NCI-H2107 (cell line): ENCODE measurements at places on chromosomes 2 and 18.

DNA sequence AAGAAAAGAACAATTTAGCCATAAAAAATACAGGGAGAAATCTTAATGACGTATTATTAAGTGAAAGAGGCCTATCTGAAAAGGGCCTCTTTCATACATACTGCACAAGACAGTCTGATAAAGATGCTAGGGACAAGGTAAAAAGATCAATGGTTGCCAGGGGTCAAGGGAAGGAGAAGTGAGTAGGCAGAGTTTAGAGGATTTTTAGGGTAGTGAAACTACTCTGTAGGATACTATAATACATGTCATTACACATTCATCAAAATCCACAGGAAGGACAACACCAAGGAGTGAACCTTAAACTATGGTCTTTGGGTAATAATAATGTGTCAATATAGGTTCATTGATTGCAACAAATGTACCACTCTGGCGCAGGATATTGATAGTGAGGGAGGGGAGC lies 289.3 kb downstream of the FSIP2 start:
- DNase-seq: no peak

GRCh38 chr2:219079417-219079816 lies 18.7 kb upstream of the IHH start:
- DNase-seq: no peak

- DNase-seq: no peak
Measured at GRCh38 chr18:3599195-3599594, 149.2 kb downstream of the TGIF1 start.

DNA sequence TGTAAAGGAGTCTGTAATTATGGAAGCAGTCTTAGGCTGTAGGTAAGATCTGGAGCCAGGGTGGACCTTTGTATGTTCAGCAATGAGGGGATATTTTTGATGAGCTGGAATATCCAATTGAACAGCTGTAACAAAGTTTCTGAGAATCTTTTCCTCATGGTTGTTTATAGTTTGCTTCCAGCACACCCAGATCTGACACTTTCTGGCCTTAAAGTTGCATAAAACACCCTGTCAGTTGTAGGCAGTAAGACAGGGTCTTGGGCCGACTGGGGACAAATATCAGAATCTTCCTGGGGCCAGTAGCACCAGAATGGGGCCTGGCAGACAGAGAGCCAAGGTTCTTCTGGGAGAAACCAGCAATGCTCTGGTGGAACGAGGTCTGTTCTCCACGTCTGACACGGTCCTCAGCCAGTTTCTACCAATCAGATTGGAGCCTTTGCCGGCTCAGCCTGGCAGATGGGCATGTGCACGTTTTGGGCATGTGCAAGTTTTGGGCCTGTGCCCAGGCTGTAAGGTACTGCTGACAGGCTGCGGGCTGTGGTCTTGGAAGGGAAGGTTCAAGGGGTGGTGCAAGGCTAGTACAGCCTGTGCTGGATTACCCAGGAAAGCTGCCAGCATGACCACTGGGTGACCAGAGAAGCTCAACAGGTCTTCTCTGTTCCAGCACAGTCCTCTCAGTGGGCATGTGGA lies 89.8 kb downstream of the PRKCE start:
- DNase-seq: no peak

DNA sequence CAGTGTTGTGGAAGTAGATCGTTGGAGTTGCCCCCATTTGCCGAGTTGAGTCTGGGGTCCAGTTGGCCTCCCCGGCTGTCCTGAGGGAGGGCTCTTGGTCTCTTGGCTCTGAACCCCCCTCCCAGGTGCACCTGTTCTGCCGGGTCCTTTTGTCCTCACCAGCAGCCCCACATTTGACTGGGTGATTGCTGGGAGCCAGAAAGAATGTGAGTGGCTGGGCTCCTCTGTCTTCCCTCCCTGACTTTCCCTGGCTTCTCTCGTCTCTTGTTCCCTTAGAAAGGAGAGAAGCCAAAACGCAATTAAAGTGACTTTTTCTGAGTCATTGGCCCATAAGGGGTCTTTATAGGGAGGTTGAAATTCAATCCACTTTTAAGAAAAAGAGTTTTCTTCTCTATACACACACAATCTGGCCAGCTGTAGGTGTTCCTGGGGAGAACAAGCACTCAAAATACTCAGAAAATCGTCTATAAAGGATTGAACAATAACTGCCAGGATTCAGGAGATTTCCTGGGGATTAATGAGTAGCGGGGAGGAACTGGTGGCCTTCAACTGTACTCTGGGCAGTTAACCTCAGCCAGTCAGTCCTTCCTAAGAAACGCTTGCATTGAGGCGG lies 131.0 kb downstream of the TMEM182 start:
- no peak for DNase-seq

DNA sequence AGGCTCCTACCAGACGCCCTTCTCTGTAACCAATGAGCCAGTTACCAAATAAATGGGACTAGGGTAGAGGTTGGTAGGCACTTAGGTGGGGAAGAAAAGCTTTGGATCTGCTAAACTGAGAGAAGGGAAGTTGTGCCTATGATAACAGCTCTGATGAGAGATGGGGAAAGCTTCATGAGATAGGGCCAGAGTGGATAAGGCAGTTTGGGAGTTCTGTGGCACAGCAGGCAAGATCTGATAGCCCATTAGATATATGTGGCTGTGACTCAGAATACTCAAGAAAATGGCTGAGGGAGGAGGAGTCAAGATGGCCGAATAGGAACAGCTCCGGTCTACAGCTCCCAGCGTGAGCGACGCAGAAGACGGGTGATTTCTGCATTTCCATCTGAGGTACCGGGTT lies 99.8 kb downstream of the PDE11A start:
- no peak for DNase-seq

DNA sequence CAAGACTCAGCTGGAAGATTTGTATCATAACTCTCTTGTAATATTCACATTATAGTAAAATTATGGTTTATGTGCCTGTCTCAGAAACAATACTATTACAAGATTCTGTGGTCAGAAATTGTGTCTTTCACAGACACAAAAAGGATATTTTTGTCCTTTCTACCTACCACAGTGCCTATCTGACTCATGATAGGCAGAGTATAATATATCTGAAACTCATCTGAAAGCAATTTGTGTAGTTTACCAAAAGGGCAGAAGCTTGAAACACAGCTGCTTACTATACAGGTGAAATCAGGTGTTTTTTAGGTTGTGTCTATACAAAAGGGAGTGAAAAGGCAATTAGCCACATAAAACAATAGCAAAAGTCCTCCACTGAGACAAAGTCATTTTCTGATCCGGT lies 10.9 kb downstream of the TMEM200C start:
- no peak for DNase-seq

DNA sequence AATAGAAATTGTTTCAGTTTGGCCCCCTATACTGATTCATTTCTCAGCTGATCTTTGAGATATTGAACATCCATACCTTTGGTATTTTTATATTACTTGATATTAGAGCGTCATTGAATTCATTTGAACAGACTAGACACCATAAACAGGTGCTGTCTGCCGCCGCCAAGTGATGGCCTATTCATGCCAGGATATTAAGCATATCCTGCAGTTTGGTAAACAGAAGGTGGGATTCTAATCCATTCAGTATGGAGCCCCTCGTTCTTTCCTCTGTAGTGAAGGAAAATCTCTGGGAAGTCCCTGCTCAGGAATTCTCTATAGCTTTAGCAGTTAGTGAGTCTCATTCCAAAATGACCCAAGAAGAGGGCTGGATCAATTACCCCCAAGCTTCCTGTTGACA lies 23.0 kb upstream of the CD28 start:
- DNase-seq: no peak

DNA sequence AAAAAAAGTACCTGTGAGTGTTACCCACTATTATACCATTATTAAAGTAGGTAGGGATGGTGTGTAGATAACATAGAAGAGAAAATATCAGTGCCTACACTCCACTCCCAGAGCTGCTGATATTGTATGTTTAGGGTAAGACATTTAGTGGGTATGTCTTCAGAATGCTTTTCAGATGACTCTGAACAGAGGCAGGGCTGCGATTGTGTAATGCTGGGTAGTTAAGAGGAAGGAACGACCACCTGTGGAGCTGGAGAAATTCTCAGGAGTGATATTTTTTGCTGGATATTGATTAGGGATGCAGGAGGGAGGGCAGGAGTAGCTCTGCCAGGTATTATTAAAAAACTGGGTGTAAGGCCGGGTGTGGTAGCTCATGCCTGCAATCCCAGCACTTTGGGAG lies 2.8 kb downstream of the CNOT11 start:
- no peak for DNase-seq

GRCh38 chr2:83757329-83757728 lies 701.8 kb downstream of the SUCLG1 start:
- DNase-seq: no peak

DNA sequence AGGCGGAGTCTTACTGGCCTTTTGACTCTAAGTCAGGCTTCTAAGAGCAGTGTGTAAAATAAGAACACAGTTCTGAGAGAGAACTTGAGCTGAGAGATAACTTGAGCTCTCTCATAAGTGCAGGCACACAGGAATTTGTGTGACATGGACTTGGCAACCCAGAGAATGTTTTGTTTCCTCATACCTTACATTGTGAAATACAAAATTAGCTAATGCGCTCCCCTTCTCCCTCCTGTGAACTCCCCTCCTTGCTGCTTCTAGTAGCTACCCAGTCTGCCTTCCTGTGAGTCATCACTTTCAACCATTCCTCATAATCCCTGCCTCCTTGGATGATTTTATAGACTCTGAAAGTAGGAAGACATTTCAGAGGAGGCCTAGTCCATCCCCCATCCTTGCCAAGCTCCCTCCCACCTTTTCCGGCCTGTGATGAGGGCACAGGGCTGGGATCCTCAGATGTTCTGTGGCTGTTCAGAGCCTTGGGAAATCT lies 22.6 kb downstream of the FER1L5 start:
- DNase-seq: no peak

DNA sequence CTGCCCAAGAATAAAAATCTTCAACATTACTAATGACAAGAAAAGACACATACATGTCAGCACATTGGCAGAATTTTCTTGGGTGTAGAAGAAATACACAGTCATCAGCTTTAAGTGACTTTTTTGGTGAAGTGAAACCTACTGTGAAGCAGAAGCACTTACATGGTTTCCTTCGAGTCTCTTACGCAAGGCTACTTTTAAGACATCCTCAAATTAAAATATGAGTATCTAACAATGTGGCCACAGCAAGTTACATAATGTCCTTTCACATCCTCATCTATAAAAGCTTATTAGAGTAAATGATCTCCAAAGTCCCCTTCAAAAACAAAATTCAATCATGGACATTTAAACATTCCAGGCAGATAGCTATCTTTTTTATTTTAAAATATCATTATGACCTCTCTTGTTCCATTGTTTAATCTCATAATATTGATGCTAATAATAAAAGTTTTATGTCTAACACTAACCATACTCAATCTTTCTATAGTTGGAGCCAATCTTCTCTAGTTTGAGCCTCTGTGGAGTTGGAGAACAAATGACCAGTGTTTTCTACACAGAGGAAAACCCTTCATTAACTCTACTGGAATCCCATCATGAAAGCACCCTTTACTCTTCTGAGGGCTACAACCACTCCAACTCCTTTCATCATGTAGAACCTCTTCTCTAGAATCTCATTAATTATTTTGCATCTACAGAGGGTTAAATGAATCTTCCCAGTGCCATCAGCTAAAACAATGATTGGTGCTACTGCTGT lies 182.2 kb upstream of the ZFP36L2 start:
- no peak for DNase-seq

- DNase-seq: no peak
Measured at GRCh38 chr2:157480182-157480961, 36.5 kb upstream of the CYTIP start.

GRCh38 chr2:217413193-217413592 lies 553.3 kb upstream of the TNP1 start:
- DNase-seq: no peak

GRCh38 chr2:101327863-101328394 lies 19.4 kb upstream of the RNF149 start:
- DNase-seq: no peak

DNA sequence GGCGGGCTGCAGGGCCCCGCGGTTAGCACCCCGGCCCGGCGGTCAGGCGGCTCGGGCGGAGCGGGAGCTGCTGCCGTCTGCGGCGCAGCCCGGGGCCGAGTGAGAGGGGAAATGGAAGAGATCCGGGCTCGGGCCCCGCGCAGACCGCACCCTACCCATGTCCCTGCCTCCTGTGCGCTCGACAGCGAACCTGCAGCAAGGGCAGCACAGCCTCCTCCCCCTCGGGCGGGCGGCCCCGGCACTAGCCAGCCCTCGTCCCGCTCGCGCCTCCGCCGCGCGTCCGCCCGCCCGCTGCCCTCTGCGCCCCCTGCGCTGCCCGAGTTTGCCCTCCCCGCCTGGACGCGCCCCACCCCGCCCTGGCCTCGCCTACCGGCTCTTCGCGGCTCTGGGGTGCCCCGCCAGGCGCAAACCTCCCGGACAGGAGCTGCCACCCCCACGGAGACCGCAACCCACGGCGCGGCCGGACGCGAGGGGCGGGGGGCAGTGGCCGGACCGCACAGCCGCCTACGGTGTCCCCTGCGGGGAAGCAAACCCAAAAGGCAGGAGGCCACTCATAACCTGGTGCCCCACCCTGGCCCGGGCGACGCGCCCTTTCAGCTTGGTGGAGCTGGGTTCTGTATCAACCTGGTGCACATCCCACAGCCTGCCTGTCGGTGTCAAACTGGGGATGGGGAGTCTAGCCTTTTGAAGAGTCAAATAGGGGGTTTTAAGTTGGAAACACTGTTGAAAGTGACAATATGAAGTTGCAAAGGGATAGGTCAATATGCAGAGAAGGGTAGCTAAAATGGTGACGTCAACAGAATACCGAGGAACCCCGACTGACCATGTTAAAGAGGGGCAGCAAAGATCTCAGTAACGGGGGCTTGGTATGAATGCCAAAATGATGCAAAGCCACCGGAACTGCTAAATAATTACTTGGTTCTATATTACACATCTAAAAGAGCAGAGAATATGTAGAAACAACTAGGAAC lies at the start of gene IHH:
Gene IHH (minus strand): TSS at position 101 of the 971 bp plus-strand sequence. CDS start 454 bp downstream, outside the sequence.
- DNase-seq: no peak

DNA sequence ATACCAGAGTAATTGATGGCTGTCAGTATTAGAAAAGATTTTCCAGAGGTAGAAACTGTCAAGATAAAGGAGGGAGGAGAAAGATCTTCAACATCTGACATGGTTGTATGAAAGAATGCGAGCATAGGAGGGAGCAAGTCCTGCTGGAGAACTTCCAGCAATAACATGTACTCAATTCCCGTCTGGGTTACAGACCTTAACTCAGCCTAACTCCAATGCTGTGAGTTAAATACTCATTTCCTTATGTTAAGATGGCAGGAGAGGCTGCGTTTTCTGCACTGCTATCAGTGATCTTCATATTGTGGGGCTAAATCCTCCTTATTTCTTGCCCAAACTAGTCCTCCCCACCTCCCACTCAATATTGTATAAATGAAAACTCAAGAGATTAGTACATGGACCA lies 6.7 kb upstream of the CERS6 start:
- DNase-seq: no peak

GRCh38 chr2:236517251-236518031 lies 52.2 kb upstream of the ACKR3 start:
- no peak for DNase-seq

GRCh38 chr18:5468394-5468793 lies 75.4 kb downstream of the EPB41L3 start:
- no peak for DNase-seq

GRCh38 chr2:131509615-131510014 lies 17.4 kb upstream of the MZT2A start:
- no peak for DNase-seq

- DNase-seq: no peak
Measured at GRCh38 chr18:60060578-60060977, 160.8 kb downstream of the PMAIP1 start.

GRCh38 chr18:7725897-7726296 lies 158.8 kb downstream of the PTPRM start:
- no peak for DNase-seq
